ENCODE measurements at places on chromosomes 4 and X.
A peak's percentile ranks its signal among the peaks of the same experiment; 100 is the strongest.

DNA sequence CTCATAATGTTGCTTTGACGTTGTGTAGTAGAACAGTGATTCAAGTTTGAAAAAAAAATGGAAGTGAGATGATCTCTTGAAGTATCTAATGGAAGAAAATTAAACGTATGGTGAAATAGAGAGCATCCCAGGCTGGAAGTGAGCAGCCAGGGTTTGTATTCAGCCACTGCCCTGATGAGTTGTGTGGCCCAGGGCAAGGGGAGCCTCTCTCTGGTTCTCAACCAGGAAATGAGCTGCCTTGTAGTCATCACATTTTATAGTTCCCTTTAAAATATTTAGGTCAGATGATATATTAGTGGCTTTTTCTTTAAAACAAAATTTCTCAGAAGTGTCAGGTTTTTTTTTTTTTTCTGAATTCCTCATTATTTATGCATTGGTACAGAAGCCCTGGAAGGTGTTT is 150.3 kb downstream of the GPAT3 start:
- DNase-seq = no peak

GRCh38 chr4:140326395-140326993 is 47.0 kb upstream of the SCOC start:
- DNase-seq = peak; percentile 18

GRCh38 chr4:1595789-1596325 is 88.3 kb downstream of the FAM53A start:
- no peak for DNase-seq

GRCh38 chrX:27706526-27706925 is 101.3 kb upstream of the MAGEB10 start:
- DNase-seq = no peak

DNA sequence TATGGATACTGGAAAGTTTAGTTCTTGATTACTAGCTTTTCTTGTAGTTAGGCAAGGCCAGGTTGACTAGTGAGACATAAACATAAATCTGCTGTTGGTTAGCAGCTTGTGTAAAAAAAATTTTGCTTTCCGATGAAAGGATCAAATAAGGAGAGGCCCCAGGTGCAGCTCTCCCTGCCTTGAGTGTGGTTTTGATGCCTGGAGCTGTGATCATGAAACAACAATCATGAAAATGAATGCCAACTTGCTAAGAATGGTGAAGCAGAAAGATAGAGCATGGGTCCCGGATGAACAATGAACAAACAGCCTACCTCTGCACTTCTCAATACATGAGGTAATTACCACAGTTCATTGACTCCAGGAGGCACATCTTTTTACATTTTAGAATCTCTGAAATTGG is 14.4 kb upstream of the SYP start:
- no peak for DNase-seq

DNA sequence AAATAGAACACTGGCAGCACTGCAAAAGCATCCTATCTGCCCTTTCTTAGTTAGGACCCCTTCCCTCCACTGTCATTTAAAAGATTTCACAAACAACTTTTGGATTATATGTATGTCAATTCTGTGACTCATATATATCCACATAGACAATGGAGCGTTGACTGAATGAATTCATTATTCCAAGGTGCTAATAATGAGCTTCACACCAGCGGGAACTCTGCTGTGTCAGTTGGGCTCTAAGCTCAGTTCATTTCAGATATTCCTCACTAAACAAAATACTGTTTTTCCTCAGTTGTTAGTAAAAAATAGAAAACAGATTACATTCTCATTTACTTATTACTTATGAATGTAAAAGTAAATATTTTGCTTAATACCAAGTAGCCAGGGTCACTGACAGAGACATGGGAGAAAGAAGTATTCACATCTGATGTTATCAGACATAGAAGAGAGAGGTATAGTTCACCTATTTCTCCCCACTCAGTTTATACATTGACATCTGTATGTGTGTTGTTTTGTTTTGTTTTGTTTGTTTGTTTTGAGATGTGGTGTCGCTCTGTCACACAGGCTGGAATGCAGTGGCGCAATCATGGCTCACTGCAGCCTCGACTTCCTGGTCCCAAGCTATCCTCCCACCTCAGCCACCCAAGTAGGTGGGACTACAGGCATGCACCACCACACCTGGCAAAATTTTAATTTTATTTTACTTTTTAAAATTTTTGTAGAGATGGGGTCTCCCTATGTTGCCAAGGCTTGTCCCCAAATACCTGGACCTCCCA is 10.9 kb downstream of the NFKB1 start:
- no peak for DNase-seq

DNA sequence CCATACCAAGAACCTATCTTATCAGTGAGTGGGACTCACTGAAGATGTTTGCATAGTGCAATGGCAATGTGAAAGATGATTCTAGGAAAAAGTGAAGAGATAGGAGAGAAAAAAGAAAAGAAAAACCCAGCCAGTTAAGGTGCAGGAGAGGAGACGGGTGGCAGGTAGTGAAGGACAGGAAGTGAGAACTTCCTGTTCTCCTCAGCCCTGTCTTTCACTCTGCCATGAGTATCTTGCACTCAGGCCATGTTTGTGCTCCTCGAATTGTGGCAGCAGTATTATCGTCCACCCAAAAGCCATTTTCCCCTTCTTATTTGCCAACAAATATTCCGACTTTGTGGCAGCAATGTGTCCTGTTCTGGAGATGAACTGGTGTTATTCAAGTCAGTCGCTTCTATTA is 8.6 kb upstream of the ENPEP start:
- DNase-seq = no peak

DNA sequence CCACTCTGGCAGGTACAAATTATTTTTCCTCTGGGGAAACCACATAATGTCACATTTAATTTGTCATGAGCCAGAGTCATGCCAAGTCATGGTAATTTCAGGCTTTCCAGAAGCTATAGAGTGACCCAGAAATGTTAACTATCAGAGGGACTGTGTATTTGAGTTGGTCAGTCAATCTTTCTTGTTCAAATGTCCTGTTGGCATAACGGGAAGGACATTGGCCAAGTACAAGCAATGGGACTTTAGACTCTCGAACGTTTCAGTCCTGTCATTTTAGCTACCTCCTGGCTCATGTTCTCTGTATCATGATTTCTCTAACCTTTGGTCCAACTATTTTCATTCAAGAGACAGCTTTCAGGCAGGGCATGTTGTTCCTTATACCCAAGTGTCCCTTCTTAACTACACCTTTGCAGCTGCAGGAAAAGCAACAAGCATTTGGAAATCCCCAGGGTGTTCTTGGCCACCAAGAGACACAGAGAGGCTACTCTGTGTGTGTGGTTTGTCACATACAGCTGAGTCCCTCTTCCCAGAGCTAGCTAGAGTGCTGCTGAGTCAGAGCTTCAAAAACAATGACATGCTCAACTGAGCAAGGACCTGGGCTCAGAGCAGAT is 142.6 kb downstream of the EGF start:
- DNase-seq = no peak

DNA sequence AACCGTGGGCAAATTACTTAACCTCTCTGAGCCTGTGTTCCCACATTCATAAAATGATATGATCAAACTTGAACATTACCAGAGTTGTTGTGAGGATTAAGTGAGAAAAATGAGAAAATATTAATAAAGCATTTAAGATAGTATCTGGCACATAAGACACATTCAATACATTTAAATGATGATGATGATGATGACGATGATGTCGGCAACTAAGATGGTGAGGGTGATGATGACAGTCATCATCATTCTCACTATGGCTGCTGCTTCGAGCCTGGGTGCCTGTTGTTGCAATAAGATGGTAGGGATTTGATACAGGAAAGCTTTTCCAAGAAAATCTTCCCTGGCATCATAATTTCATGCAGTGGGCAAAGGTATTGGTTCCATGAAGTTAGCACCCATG is 11.1 kb downstream of the TMEM164 start:
- DNase-seq = no peak
